ENCODE measurements at places on chromosomes 5 and 9. TPM values are rescaled to one million over a fixed set of nuclear protein-coding genes. Genes with fewer than 3 reads are reported as not detected.
A peak's percentile ranks its signal among the peaks of the same experiment; 100 is the strongest.

DNA sequence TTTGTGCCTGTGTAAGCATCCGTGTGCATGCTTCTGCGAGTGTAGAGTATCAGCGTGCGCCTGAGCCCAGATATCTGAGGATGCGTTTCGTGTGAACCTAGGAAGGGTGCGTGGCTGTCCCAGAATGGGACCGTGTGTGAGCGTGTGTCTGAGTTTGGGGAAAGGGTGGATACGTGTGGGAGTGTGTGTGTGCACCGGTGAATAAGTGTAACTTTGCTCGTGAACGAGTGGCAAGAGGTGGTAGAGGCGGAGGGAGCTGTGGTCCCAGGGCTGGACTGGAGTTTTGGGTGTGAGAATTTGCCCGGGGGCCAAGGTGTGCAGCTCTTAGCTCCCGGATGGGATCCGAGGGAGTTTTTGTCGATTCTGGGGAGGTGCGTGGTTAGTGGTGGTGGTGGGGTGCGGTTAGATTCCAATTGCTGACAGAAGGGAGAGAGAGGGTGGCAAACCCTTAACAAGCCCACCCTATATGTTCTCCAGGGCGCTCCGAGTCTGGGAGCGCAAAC lies 686 bp upstream of the COL27A1 start:
- DNase-seq, result peak; percentile 37

GRCh38 chr5:82183828-82184227 lies 94.3 kb downstream of the RPS23 start:
- peak; percentile 94 for DNase-seq

CNTFR gene
- polyA plus RNA-seq, result not detected

FIBCD1 gene
- polyA plus RNA-seq, result 1.8 TPM

- no peak for DNase-seq
Observed at GRCh38 chr9:130167927-130168326, 4.3 kb upstream of the NCS1 start.

CPLANE1 gene
- 4.6 TPM for polyA plus RNA-seq

DNA sequence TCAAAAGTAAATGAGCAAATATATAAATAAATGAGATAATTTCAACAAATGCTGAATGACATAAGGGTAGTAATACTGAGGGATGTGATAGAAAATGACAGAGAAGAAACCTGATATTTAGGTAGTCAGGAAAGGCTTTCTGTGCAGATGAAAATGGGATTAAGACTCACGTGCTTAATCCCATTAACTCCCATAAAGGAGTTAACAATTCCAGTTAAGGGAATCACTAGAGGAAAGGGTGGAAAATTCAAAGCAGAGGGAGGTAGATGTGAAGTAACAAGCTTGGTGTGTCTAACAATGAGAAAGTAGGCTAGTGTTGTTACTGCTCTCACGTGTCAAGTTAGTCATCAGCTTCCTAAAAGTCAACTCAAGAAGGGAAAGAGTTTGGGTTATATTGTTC lies 90.5 kb upstream of the TRIM32 start:
- DNase-seq, result no peak

GRCh38 chr5:140150201-140150600 lies 24.5 kb downstream of the IGIP start:
- DNase-seq, result no peak

BTNL3 gene
- not detected for polyA plus RNA-seq

RANBP17 gene
- 0.76 TPM for polyA plus RNA-seq

ARSI gene
- polyA plus RNA-seq, result 20.3 TPM

FBP2 gene
- polyA plus RNA-seq, result not detected

- DNase-seq, result peak; percentile 84
Observed at GRCh38 chr5:151585970-151586369, 5.2 kb downstream of the FAT2 start.

DNA sequence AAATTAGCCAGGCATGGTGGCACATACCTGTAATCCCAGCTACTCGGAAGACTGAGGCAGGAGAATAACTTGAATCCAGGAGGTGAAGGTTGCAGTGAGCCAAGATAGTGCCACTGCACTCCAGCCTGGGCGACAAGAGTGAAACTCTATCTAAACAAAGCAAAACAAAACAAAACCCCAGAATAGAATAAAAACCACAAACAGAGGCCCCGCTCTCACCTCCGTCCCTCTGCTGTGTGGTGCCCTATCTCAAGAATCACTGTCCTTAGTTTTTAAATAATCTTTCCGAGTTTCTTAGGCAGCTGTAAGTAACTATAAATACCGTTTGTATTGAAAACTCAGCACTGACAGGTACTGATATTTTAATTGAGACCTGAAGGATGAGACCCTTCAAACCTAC lies 42.7 kb upstream of the IER5L start:
- no peak for DNase-seq

OR1Q1 gene
- not detected for polyA plus RNA-seq

- no peak for DNase-seq
Observed at GRCh38 chr5:17436761-17437221, 61.2 kb upstream of the TAF11L2 start.

INVS gene
- polyA plus RNA-seq, result 9.7 TPM

RMRP gene
- polyA plus RNA-seq, result 37.3 TPM

SPINK6 gene
- 5.3 TPM for polyA plus RNA-seq

PCDHB4 gene
- polyA plus RNA-seq, result 0.05 TPM

- DNase-seq, result peak; percentile 23
Observed at GRCh38 chr5:176360894-176361436, 599 bp downstream of the KIAA1191 start.

DNA sequence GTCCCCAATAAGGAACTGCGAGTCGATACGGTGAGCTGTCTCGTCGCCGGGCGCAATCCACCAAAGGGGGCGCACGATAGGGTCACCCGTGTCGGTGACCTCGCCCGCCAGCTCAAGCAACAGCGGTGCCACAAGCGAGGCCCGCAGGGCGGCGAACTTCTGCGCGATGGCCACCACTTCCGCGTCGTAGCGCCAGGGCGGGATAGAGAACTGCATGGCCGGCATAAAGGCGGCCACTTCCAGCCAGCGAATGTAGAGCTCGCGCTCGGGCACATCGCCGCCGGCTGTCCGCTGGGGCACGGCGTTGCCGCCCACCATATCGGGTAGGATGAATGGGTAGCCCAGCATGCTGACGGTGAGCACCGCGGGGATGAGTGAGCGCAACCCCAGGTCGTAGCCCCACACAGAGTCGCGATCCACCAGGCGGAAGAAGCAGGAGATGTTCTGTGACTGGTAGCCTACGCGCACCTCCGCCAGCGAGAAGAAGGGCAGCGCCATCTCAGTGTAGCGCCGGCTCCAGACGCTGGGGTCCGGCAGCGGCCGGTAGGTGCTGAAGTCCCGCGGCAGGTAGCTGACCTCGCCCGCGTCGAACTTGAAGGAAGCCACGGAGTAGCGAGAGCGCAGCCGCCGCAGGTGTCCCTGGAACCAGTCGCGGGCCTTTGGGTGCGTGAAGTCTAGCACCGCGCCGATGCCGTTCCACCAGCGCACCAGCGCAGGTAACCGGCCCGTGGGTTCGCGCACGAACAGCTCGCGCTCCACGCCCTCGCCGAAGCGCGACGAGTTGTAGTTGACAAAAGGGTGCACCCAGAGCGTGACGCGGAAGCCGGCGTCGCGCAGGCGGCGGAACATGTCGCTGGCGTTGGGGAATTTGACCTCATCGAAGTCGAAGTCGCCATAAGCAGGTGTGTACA lies 5.5 kb downstream of the MYORG start:
- no peak for DNase-seq

DNA sequence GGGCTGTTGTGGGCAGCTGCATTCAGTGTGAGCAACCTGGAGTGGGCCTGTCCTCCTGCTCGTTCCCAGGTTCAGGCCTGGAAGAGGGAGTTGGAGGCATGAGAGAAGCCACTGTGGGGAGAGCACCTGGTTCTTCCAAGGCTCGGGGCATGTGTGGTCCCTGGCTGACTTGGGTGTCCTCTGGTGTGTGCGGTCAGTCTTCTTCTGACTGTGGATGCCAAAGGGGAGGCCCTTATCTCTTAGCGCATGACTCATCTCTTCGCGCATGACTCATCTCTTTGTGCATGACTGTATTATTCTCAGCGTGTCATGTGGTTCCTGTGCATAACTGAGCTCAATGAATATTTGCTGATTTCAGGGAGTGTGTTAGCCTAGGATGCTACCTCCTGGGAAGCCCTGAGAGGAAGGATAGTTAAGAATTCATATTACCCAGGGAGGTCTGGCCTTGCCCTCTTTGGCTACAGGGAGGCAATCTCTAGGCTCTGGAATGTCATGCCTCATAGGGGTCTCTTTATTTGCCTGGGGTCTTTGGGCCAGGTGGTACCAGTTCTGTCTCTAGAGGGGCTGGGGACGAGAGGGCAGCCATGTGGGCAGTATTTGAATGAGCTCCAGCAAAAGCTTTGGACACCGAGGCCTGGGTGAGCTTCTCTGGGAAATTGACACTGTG lies 188.7 kb downstream of the HSPA4 start:
- peak; percentile 98 for DNase-seq

GRCh38 chr5:122943050-122943698 lies 93.4 kb downstream of the PPIC start:
- DNase-seq, result no peak

GRCh38 chr9:137046088-137046787 lies at the start of gene NPDC1:
NPDC1 (minus strand) TSS chr9:137046177; CDS start chr9:137045989, 188 bp downstream.
- peak; percentile 73 for DNase-seq

DNA sequence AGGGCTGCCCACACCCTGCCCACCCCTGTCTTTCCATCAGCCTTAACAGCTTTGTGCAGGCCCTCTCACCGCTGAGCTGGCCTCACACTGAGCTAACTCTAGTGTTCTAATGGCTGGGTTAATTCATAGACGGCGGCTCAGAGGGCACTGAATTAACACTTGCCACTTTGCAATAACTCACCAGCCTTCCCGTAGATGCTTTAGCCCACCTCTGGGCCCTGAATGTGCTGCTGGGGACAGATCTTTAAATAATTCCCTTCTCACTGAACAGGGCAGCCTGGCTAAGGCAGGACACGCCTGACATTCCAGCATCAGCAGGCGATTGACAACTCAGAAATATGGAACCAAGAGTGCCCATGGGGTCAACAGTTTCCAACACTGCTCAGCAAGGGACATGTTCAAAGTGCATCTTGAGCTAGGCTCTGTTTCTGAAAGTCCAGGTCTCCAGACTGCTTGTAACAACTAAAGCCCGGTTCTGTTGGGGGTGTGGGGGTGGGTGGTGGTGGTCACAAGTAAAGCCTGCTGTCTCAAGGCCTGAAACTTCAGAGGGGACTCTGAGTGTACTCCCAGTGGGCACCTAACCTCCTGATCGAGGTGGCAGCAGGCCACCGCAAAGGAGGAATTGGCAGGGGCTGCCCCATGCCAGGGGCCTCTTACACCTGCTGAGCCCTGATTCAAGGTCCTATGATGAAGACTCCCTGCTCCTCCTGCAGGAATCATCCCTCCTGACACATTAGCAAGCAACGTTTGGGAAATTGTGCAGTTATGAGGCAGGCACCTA lies 248.3 kb downstream of the FSTL4 start:
- DNase-seq, result no peak

- DNase-seq, result peak; percentile 57
Observed at GRCh38 chr9:131650254-131650653, 89.6 kb downstream of the RAPGEF1 start.

DNA sequence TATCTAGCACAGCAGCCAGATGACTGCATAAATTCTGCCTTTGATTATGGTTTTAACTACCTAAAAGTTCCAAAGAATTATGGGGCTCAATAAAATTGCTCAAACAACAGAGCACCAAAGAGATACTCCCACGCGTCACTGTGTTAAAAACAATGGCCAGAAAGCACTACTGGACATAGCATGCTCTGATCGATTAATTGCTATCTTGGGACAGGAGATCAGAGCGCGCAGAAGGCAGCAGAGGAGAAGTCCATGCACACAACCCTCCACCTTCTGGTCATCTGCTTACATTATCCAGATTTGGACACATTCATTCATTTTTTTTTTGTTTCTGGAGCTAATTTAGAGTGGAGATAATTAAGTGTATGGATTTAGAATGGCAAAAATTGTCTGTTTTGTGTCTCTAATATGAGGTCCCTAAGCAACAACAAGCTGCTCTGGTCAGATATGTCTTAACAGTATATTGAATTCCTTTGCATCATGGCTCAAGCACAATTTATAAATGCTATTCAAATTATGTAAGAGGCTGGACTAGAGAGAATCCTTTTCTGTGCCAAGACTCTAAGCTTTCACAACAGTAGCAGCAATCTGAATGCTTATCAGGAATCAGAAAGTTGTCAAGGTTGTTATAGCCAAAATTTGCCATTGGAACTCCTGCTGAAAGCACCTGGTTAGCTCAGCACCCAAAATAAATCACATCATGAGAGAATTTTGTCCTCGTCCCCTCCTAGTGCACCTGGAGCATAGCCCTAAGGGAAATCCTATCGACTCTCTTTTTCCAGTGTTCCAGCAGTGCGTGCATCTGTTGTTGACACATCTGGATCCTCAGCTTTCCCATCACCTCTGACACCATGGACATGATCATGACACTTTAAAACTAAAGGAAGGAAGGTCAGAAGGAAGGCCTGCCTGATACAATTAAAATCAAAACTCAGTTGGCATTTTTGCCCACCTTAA lies 98.6 kb upstream of the HMHB1 start:
- DNase-seq, result no peak

- DNase-seq, result peak; percentile 48
Observed at GRCh38 chr9:137672907-137673791, 54.3 kb downstream of the EHMT1 start.

DNA sequence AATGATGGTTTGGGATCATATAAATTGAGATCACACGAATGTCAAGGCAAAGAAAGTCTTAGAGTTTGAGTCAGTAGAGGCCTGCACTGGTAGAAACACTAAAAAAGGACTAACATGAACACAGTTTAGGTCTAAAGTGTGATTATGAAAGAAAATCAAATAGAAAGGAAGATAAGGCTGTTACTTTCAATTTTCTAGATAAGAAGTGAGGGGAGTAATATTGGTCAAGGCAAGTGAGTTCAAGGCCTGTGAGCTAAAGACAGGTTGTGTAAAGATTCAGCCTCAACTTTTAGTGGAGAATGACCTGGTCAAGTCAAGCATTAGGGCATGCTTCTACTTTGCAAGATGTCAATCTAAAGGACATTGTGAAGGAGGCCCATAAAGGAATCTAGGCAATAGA lies 19.0 kb downstream of the VLDLR start:
- DNase-seq, result no peak

GRCh38 chr9:17777465-17777864 lies 198.6 kb downstream of the SH3GL2 start:
- DNase-seq, result no peak

- no peak for DNase-seq
Observed at GRCh38 chr5:147965715-147966114, 59.4 kb upstream of the C5orf46 start.

Data from mammary epithelial cell (primary cell).